ENCODE measurements at places on chromosomes 12 and 14. TPM values are rescaled to one million over a fixed set of nuclear protein-coding genes. Genes with fewer than 3 reads are reported as not detected.

Gene MARS1
- 117 TPM for total RNA-seq

DNA sequence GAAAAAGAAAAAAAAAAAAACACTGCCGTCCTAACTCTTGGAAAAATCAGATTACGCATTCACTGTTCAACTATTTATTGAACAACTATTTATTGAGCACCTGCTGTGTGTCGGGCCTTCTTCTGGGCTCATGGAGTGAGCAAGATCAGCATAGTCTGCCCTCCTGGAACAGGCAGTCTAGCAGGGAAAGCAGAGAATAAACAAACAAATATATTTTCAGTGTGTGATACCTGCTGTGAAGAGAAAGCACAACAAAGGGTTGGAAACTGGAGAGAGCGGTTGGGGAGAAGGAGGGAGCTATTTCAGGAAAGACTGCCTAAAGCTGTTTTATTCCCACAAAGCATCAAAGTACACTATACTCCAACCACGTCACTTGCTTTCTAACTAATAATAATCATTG lies 10.8 kb downstream of the PROX2 start:
- no peak for DNase-seq

DNA sequence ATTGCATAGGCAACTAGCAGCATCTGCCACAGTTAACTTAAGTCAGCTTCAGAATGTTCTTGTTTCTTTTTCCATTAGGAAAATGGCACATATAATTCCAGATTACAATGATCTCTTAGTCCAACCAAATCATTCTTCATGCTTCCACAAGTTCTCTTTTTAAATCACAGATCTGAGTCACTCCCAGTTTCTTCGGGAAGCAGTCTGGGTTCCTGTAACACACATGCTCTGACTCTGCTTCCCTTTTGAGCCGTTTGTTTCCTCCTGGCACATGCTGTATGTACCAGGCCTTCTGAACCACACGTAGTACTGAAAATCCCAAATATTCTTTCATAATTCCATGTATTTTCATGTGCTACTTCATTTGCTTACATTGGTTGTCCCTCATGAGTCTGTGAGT lies 388.8 kb upstream of the PDE3A start:
- no peak for DNase-seq

GRCh38 chr14:77099425-77100167 lies 1.5 kb downstream of the CIPC start:
- no peak for DNase-seq

Gene CLEC6A
- total RNA-seq = not detected

All from aorta (tissue), 5 donors.